ENCODE measurements at places on chromosomes 4 and X.

- no peak for DNase-seq
These were observed 740.1 kb downstream of the KLHL13 start for GRCh38 chrX:117376460-117376859.

DNA sequence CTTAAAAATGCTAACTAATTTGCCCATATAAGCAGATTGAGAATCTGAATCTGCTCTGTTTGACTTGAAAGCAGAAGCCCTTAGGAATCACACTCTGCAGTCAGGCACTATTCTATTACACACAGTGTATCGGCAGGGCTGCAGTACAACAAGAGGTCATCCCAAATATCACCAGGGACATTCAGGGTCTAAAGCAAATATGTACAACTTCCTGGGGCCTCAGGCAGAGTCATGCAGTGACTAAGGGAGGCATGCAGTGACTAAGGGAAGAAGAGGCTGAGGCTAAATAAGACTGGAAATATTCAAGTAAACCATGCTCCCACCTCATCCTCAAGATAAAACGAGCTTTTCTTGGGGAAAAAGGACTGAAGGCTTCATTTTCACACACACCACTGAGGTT, 20.9 kb downstream of the MAPK10 start:
- DNase-seq: no peak

GRCh38 chrX:121407627-121408026, 360.2 kb downstream of the GLUD2 start:
- DNase-seq: no peak

DNA sequence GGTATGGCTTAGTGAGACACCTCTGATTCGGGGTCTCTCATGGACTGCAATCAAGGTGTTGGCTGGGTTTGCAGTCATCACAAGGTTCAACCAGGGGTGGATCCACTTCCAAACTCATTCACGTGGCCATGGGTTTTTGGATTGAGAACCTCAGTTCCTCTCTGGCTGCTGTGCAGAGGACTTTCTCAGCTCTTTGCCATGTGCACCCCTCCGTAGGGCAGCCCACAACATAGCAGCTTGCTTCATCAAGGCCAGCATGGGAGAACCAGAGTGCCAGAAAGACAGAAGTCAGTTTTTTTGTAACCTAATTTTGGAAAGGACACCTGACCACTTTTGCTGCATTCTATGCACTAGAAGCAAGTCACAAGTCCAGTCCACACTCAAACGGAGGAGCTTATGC, 154.9 kb downstream of the PJA1 start:
- no peak for DNase-seq
